ENCODE measurements at places on chromosomes 6 and 20.

- no peak for DNase-seq
These were observed 2.5 kb upstream of the LSM14B start for GRCh38 chr20:62119591-62120364.

- peak; percentile 80 for DNase-seq
These were observed 5.5 kb downstream of the MDGA1 start for GRCh38 chr6:37691904-37692806.

- no peak for DNase-seq
These were observed 292.5 kb downstream of the FARS2 start for GRCh38 chr6:5553767-5554166.

- DNase-seq: no peak
These were observed 477.3 kb upstream of the IRAK1BP1 start for GRCh38 chr6:78390066-78390465.

- no peak for DNase-seq
These were observed 98.6 kb upstream of the RIN2 start for GRCh38 chr20:19659448-19659847.

All from CD4-positive, alpha-beta T cell treated with Interleukin-21 for 1 hour (primary cell).